ENCODE measurements at places on chromosomes 7 and 10. TPM values are rescaled to one million over a fixed set of nuclear protein-coding genes. Genes with fewer than 3 reads are reported as not detected.

LRIT1 gene
- not detected for total RNA-seq

HYAL4 gene
- total RNA-seq = not detected

NODAL gene
- not detected for total RNA-seq

SVIL gene
- 18.8 TPM for total RNA-seq

ZNF438 gene
- total RNA-seq = 1.9 TPM

GCK gene
- total RNA-seq = 0.24 TPM

PRLHR gene
- not detected for total RNA-seq

DNA sequence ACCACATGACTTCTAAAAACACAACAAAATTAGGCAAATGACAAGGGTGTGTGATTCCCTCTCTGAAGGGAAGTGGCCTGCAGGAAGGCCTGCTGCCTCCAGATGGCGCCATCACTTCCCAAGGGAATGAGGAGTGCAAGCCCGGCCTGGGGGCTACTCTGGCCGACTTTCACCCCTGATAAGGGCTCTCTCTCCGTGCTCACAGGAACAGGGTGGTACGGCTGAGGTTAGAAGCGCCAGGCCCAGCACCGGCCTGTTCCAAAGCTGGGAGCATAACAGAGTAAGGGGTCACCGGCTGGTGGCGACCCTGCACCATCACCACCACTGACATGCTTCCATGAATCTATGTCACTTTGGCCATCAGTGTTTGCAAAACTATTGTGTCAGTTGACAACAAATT lies 13.1 kb downstream of the RBP3 start:
- H3K4me1 ChIP-seq = no peaks in the 10 kb centered on the region
- H3K4me3 ChIP-seq = no peak overlapping the region
- peaks cover 2% of the 10 kb centered on the region for H3K27me3 ChIP-seq
- no peak overlapping the region for H3K27ac ChIP-seq
- peak; percentile 53 for DNase-seq
- H3K36me3 ChIP-seq = no peaks in the 10 kb centered on the region

DNA sequence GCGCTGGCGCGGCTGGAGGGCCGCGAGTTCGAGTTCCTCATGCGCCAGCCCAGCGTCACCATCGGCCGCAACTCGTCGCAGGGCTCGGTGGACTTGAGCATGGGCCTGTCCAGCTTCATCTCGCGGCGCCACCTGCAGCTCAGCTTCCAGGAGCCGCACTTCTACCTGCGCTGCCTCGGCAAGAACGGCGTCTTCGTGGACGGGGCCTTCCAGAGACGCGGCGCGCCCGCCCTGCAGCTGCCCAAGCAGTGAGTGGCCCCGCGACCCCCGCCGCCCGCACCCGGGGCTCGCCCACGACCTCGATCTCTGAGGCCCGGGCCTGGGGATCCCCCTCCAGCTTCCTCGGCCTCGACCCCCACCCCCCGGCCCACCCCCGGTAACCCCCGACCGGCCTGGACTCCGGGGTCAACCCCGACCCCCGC lies 537 bp downstream of the FOXK1 start:
- peaks cover 21% of the 10 kb centered on the region for H3K4me1 ChIP-seq
- peak overlapping the region; percentile 96 for H3K4me3 ChIP-seq
- H3K27ac ChIP-seq = peak overlapping the region; percentile 92

DNA sequence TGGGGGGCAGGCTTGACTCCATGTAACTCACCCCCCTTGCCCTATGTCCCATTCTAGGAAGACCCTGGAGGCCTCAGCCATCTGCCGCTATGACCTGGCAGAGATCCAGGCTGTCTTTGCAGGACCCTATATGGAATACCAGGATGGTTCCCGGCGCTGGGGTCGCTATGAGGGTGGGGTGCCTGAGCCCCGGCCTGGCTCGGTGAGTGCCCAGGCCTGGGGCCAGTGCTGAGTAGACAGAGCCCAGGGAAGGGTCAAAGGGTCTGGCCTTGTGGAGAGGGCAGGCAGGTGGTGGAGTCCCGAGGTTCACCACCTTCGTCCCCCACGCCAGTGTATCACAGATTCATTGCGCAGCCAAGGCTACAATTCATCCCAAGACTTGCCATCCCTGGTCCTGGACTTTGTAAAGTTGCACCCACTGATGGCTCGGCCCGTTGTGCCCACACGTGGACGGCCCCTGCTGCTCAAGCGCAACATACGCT lies 7.5 kb downstream of the MRPL43 start:
- no peaks in the 10 kb centered on the region for H3K4me1 ChIP-seq
- no peaks in the 10 kb centered on the region for H3K36me3 ChIP-seq
- no peak for DNase-seq
- no peak overlapping the region for H3K27ac ChIP-seq

DNA sequence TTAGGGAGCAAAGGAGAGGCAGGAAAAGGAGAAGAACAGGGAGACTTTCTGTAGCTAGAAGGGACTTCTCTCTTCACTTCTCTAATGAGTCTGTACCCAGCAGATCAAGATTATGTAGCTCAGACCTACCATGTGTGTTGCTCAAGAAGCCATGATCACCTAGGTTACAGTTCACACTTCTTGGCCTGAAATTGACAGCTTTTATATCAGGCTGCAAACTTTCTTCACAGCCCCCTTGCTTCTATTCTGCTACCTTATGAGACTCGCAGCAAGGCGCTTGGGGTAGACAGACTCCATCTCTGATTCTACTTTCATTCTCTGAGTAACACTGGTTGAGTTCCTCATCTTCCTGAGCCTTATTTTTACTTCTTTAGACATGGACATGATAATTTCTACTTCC lies 19.6 kb upstream of the GIMAP2 start:
- H3K4me1 ChIP-seq = peaks cover 73% of the 10 kb centered on the region
- peaks cover 22% of the 10 kb centered on the region for H3K36me3 ChIP-seq
- peak overlapping the region; percentile 81 for H3K4me3 ChIP-seq
- peak overlapping the region; percentile 100 for H3K27ac ChIP-seq
- DNase-seq = peak; percentile 80

DNA sequence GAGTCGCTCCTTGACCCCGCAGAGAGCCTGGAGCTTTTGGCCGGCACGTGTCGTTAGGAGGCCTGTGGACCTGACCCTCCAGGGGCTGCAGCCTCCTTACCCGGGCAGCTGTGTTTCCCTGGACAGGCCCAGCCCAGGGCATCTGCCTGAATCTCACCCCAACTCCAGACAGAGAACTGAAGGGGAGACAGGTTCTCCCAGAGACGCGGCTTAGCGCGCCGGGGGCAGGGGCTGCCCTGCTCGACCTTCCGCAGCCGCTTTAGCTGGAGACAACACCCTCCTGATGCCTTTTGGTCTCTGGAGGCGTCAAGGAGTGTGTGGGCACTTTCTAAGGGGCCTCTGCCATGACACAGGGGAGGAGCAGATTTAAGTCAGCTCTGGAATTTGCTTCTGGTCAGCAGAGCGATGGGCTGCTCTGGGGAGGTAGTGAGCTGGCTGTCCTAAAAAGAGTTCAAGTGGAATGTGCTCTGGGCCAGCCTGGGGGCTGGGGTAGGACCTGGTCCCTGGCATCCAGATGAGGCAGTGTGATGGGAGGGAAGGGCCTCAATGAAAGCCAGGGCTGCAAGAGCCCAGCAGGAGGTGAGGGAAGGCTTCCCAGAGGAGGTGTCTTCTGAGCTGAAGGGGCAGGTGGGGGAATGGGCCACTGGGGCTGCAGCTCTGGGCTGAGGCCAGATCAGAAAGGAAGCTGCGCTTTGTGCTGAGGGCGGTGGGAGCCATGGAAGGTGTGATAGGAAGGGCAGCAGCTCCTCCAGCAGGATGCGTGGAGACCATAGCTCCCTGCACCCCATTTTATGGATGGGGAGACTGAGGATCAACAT lies 5.8 kb downstream of the GRIFIN start:
- DNase-seq = no peak
- no peaks in the 10 kb centered on the region for H3K36me3 ChIP-seq
- peaks cover 10% of the 10 kb centered on the region for H3K27me3 ChIP-seq
- H3K4me3 ChIP-seq = no peak overlapping the region
- H3K27ac ChIP-seq = no peak overlapping the region

DNA sequence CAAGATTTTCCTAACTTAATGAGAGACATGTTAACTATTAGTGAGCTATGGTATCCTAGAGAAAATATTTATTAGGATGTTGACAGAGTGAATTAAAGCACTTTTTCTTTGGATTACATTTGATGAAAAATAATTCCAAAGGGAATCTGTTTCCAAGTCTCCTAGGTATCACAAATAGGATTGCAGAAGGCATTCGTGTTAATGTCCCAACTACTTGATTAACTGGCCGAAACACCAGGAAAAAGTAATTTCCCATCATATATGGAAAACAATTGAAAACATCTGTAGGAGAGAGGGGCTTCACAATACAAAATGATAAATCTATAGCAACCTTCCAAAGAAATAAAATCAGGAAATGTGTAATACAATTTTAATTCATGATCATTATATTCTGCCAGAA lies 406.7 kb downstream of the PARD3 start:
- no peak for DNase-seq
- H3K27ac ChIP-seq = no peak overlapping the region
- no peak overlapping the region for H3K4me3 ChIP-seq
- no peaks in the 10 kb centered on the region for H3K36me3 ChIP-seq

GRCh38 chr10:7090529-7090928 lies 320.3 kb downstream of the SFMBT2 start:
- H3K27me3 ChIP-seq = peaks cover 2% of the 10 kb centered on the region
- H3K4me1 ChIP-seq = peaks cover 9% of the 10 kb centered on the region
- no peak overlapping the region for H3K27ac ChIP-seq
- no peak overlapping the region for H3K4me3 ChIP-seq

DNA sequence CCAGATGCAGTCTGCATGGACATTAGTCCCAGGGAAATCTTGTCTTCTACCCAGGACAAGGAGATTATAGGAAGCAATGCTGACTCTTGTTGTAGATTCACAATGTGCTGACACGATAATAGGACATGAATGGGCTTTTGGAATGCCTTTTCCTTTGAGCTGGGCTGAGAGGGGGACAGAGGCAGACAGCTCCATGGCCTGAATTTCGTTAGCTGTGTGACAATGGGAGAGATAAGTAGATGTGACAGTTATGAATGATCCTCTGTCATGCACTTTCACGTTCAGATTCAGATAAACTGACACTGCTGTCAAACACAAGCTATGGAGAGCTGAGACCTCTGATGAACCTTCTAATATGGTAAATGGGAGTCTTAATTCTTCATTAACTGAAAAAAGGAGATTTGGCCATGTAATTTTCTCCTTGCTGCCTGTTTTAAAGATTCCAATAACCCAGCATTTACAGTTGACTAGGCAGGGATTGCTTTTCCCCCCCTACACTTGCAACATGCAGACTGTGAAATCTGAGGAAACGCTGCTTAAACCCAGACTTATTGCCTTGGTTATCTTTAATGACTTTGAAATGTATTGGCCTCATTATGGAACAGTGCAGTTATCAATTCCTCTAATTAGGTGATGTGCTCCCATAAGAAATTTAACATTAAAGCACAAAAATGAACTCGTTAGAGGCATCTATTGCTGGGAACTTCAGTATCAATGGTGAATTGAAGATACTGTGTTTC lies 669.3 kb downstream of the AUTS2 start:
- H3K27me3 ChIP-seq = no peaks in the 10 kb centered on the region
- H3K27ac ChIP-seq = no peak overlapping the region
- no peak for DNase-seq
- no peak overlapping the region for H3K4me3 ChIP-seq

DNA sequence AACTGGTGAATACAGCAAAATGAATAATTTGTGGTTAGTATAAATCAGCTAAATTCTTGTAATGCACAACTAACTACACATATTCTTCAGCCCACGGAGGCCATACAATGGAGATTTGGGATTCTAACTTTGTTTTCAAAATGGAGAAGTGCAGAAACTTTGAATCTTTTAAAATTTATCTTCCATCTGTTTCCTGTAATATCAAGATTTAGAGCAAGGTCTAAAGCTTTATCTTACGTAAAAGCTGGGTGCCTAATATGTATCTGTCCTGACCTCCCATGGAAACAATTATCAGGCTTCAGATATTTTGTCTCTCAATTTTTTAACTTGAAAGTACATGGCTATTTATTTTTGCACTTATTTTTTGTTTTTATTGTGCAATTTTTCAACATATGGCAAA lies 5.0 kb upstream of the AHR start:
- peaks cover 10% of the 10 kb centered on the region for H3K36me3 ChIP-seq
- peaks cover 15% of the 10 kb centered on the region for H3K4me1 ChIP-seq
- no peak overlapping the region for H3K4me3 ChIP-seq
- H3K27me3 ChIP-seq = no peaks in the 10 kb centered on the region
- no peak overlapping the region for H3K27ac ChIP-seq

DNA sequence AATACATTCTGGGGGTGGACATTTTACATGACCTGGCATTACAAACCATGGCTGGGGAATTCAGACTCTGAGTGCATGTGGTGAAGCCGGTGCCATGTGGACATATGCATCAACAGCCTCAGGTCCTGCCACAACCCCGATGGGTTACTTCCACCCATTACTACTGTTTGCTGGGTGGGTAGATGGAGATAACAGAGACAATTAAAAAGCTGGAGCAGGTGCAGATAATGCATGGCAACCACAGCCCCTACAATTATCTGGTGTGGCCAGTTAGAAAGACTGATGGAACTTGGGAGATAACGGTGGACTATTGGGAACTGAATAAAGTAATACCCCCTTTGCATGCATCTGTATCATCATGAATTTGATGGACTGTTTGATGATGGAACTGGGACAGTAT lies 21.6 kb upstream of the ADAMTS14 start:
- no peaks in the 10 kb centered on the region for H3K27me3 ChIP-seq
- no peaks in the 10 kb centered on the region for H3K4me1 ChIP-seq
- no peak for DNase-seq
- H3K4me3 ChIP-seq = no peak overlapping the region
- H3K27ac ChIP-seq = no peak overlapping the region

DNA sequence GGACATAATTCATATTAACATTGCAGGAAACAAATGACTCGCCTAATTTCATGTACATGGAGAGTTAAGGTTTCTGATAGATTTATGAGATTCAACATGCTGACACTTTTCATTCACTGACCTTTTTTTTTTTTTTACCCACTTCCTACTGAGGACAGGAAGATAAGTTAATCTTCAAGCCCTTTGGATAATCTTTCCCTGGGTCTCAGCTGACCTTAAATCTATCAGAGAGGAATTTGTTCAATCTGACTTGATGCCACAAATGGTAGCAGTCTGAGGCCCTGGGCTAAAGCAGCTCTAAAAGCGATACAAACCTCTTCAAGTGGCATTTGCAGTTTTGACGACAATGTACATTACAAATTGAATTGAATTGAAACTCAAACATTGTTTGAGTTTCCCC lies 493.3 kb upstream of the SORCS1 start:
- DNase-seq = no peak
- H3K4me1 ChIP-seq = no peaks in the 10 kb centered on the region
- no peaks in the 10 kb centered on the region for H3K36me3 ChIP-seq

GRCh38 chr7:66679633-66680244 lies 51.1 kb downstream of the KCTD7 start:
- no peaks in the 10 kb centered on the region for H3K36me3 ChIP-seq
- peak overlapping the region; percentile 16 for H3K27ac ChIP-seq
- H3K4me1 ChIP-seq = peaks cover 14% of the 10 kb centered on the region
- no peak for DNase-seq

DNA sequence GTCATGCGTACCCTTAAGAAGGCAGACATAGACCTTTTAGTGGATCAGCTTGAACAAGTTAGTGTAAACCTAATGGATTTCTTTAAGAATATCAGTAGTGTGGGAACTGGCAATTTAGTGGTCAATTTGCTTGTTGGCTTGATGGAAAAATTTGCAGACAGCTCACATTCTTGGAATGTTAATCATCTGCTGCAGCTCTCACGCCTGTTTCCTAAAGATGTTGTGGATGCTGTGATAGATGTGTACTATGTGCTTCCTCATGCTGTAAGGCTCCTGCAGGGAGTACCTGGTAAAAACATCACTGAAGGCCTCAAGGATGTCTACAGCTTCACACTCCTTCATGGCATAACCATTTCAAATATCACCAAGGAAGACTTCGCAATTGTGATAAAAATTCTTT lies 103.4 kb downstream of the ABCA13 start:
- H3K27ac ChIP-seq = no peak overlapping the region
- H3K27me3 ChIP-seq = no peaks in the 10 kb centered on the region
- H3K36me3 ChIP-seq = no peaks in the 10 kb centered on the region
- H3K4me3 ChIP-seq = no peak overlapping the region

Measured in natural killer cell treated with Interleukin-12 subunit alpha and Interleukin-12 subunit beta and Interleukin-15 and Interleukin-18, amount 100 ng/mL, for 72 hours (primary cell).